ENCODE measurements at places on chromosomes 1 and 21.
A peak's percentile ranks its signal among the peaks of the same experiment; 100 is the strongest.

GRCh38 chr1:24803220-24803619, 58.0 kb downstream of the CLIC4 start:
- DNase-seq, result no peak

GRCh38 chr1:226457307-226457712, 49.4 kb upstream of the PARP1 start:
- DNase-seq, result no peak

- no peak for DNase-seq
Measured at GRCh38 chr1:109542657-109543056, 3.0 kb downstream of the GPR61 start.

DNA sequence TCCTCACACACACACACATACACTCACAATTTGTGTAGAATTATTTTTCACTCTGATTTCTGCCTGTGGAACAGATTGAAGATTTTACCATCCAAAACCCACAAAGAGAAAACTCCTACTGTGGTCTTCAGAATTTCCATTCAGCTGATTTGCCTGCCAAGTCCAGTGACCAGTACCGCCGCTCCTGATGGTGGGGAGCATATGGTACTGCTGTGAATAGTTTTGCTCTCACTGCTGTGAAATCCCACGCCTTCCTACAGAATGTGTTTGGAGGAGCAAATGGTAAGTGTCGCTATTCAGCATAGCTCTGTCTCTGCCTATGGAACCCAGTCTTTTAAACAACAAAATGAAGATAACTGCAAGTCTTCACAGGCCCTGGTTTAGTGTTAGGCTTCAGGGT, 629.5 kb downstream of the LMO4 start:
- DNase-seq, result no peak

- no peak for DNase-seq
Measured at GRCh38 chr1:223825767-223826748, 19.7 kb downstream of the TP53BP2 start.

DNA sequence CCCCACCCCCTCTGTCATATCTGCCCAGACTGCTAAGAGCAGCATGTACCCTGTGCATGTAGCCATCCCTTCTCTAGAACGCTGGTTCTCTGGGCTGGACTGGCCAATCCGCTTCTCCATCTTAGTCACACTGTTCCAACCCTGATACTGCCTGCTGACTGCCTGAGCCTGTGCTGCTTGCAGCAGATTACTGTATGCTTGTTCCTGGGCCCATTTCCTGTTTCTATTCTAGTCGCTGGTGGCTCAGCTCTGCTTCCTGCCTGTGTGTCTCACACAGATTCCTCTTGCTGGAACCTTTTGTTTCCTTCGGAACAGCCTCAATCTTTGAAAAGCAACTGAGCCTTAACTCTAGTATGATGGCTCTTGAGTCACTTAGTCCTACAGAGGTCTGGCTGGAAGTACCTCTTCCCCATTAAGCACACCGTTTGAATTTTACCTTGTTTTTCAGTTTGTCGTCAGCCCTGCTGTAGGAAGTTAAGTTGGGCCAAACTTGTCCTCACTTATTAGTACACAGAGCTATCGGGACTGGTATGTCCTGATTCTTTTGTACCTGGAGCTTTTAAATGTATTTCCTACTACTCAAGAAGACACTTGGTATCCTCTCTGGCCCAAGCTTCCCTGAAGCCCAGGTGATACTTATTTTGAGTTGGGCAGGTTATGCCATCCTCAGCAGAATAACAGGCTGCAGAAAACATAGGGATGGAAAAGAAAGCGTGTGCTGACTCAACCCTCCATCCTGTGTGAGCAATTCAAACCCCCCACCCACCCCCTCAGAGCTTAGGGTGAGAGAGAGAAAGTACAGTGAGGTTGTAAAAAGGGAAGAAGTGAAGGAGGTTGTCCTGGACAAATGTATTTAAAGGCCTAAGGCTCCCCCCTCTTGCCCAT, 43.4 kb upstream of the PIGV start:
- peak; percentile 37 for DNase-seq

GRCh38 chr1:63980740-63981407, 207.1 kb downstream of the ROR1 start:
- DNase-seq, result no peak

GRCh38 chr1:228417483-228418203, 982 bp upstream of the TRIM17 start:
- DNase-seq, result no peak

DNA sequence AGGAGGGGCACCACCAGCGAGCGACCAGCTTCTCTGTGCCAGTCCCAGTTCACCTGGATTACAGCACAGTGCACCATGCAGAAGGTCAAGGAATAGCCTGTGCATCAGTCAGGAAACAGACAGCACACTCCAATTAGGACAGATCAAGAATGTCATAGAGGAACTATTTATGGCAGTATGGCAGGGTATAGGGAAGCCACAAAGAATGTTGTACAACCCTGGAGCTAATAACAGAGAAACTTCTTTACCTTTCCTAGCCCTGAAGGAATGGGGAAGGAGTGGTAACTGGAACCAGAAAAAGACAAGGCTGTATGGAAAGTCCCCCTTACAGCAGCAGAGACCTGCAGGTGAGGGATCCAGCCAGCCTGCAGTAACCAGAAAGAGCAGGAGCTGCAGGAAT, 87.8 kb upstream of the USP24 start:
- DNase-seq, result no peak

DNA sequence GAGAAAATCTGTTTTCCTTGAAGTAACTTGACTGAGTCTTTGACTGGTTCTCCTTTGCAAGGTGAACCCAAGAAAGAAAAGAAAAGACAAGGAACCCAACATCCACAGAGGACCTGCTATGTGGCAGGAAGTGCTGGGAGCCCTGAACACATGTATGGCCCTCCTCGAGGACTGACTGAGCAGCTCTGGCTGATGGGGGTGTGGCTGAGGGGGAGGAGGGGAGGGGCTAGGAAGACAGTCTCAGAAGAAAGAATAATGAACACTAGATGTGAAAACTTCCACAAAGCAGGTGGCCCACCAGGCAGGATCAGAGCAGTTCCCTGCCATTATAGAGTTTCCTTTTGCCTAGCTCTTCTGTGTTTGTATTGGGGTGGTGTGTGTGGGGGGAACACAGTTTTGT, 26.1 kb downstream of the NENF start:
- no peak for DNase-seq

DNA sequence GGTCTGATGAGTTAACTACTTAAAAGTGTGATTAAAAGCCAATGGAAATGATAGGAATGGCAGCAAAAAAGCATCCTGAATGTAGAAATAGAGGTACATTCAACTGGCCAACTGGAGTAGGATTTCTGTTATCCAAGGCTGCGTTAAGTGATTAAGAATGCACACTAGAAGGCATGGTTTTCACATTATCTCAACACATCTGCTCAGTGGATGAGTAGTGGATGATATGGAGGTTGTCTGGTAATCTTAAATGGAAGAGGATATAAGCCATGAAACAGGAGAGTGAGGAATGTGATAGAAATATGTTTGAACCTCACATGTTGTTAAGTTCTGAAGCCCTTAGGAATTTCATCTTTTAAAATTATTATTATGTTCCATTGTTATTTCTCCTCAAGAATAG, 839.9 kb downstream of the USP25 start:
- no peak for DNase-seq

GRCh38 chr1:13808729-13809131, 108.7 kb downstream of the PRDM2 start:
- no peak for DNase-seq

DNA sequence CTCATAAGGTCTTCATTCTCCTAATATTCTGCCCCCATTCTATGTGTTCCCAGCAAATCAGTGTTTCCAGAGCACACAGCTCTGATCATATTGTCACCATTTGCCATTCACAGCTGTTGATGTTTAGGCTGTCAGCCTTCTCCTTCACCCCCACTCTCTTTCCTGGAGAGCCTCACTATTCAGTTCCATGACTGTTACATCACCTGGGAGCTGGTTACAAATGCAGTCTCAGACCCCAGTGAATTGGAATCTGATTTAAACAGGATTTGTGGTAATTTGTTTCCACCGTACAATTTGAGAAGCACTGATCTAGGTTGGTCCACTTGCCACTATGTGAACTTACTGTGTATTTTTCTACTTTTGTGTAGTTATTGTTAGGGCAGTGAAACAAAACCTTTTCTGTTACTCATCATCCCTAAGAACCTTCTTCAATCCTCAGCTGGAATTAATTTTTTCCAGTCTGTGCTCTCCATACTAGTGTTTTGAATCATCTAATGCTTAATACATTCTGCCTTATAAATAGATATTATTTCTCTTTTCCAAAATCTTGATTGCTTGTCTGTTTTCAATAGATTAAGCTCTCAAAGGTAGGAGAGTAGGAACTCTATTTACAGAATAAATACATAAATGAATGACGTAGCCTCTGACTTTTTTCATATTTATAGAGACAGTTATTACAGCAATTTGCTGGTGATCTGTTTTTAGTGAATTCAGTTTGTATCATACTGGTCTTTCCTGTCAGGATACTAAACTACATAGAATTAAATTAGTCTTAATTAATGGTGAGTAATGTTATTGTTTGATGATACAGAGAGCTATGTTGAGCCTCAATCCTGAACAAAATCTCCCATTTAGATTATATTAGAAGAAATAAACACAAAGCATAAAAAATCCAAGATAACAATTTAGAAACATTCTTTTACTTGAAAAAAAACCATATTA, 8.1 kb downstream of the SNX7 start:
- DNase-seq, result no peak

- DNase-seq, result no peak
Measured at GRCh38 chr21:40294345-40294744, 427.1 kb downstream of the PCP4 start.

DNA sequence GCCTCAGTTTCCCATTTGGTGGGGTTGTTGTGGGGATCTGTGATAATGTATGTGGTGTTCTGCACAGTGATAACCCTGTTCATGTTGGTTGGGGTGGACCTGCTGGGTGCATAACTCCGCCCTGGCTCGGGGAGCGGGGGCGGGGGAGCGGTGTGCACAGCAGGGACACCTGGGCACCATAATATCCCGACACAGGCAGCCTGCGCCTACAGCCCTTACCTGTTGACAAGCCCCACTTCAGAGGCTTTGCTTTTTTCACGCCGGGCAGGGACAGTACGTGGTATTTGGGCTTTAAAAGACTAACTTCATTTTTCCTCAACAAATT, 48.0 kb upstream of the ACOT11 start:
- no peak for DNase-seq

DNA sequence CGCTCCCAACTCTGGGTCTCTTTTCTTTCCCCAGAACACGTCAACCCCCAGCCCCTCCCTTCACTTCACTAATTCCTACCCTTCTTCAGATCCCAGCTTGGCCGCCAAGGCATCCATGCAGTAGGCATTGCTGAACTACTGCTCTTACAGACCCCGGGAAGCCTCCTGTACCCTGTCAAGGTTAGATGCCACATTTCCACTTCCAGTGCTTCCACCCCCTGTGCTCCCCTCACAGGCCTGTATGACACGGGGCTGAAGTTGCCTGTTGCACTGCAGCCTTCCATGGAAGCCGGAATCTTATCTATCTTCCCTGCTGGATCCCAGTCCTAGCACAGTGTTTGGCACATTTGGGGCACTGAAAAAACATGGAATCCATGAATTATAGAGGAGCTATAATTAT, 99.0 kb upstream of the SOD1 start:
- no peak for DNase-seq

DNA sequence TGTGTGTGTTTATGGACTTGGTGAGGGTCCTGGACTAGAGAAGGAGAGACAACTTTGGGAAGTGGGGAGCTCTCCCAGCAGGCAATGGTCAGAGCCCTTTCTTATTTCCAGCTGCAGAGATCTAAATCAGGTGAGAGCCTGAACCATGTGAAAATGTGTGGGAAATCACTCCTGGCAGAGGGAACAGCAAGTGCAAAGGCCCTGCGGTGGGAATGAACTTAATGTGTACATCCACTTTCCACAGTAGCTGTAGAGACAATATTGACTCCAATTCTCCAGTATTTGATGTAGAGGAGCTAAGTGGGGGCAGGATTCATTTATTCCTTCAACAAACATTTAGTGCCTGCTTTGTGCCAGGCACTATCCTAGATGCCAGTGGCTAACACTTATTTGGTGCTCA, 14.7 kb upstream of the POU3F1 start:
- DNase-seq, result no peak

- DNase-seq, result no peak
Measured at GRCh38 chr1:17134034-17134433, 14.8 kb upstream of the PADI2 start.

Data from neural crest cell (in vitro differentiated cells).